ENCODE measurements at places on chromosomes 2 and 18.
A peak's percentile ranks its signal among the peaks of the same experiment; 100 is the strongest.

DNA sequence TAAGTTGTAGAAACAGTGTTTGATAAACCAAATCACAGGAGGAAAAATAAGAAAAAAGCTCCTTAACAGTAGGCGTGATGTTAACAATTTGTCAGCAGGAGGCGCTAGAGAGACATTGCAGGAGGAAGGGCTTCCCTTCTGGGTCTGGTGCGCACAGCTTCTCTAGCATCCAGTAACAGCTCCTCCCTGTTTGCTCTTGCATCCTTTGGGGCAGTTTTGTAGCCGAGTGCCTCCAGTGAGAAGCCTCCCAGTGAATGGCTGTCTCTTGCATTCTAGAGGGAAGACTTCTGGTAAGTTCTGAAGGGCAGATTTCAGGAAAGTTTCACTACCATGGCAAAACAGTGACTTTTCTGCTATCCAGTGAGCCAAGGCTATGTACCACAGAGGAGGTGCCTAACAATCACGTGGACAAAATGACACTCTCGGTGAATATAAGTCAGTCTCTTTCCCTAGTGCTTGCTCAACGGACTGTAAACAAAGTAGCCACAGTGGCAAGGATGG, 9.5 kb upstream of the ZNF396 start:
- peak; percentile 95 for DNase-seq

DNA sequence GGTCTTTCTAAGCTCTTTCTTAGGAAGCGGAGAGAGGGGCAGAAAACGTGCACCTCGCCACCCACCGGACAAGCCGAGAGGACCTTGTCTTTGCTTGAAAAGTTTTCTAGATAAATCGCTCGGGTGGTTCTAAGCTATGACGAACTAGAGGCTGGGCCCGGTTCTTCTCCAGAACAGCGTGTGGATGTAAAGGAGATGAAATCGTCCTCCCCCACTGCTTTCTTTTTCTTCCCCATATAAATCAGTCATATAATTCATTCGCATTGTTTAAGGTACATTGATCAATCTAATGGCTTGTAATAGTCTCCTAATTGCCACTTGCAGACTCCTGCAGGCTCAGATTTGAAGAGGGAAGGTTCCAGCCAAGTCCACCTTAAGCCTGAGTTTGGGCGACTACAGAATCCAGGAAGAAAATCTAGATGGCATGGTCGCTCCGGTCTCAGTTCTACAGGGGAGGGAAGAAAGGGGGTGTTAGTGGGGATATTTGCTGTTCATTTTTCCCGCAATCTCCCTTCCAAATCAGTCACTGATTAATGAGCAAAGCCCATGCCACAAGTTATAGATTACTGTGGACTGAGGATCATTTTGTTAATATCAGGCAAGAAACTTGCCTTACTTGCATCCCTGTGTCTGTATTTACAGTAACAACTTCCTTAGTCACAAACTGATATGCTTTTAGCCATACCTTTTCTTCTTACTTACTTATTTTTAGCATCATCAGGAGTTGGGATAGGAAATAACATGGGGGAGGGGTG, 5.6 kb upstream of the SP9 start:
- no peak for DNase-seq

GRCh38 chr2:176001916-176002687, at the start of gene LNPK:
Gene LNPK, minus strand, starts transcription at chr2:176002267. Its CDS starts 6,683 bp downstream, at chr2:175995584.
- DNase-seq, result peak; percentile 85

DNA sequence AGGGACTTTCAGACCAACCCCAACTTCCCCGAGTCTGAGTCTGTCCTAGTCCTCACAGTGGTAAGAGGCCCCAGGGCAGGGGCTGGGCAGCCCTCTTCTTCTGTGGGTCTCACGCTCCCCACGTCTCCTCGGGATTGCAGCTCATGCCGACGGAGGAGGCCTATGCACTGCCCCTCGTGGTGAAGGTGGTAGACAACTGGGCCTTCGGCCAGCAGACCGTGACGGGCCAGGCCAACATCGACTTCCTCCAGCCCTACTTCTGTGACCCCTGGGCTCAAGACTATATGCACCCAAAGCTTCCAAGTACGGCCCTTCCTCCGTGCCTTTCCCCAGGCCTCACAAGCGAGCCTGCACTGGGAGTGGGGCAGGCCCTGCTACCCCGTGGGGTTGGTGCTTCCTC, 44.3 kb downstream of the LMAN2L start:
- DNase-seq, result no peak

DNA sequence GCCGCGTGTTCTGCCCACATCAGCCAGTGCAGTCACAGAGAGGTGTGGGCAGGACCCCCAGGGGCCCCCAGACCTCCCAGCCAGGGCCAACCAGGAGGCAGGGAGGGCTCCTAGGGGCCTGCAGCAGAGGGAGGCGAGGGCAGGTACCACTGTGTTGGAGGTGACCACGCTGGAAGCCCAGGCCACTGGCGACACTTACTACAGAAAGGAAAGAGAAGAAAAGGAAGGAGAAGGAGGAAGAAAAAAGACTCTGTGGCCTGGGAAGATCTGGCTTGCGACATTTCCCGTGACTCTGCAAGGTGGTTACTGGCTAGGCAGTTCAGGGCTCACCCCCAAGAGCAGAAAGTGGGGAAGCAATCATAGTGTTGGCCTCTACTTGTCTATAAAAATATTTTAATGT, 98.1 kb upstream of the BCL2L11 start:
- no peak for DNase-seq

GRCh38 chr2:118091140-118091478, 2.8 kb downstream of the INSIG2 start:
- DNase-seq, result no peak

DNA sequence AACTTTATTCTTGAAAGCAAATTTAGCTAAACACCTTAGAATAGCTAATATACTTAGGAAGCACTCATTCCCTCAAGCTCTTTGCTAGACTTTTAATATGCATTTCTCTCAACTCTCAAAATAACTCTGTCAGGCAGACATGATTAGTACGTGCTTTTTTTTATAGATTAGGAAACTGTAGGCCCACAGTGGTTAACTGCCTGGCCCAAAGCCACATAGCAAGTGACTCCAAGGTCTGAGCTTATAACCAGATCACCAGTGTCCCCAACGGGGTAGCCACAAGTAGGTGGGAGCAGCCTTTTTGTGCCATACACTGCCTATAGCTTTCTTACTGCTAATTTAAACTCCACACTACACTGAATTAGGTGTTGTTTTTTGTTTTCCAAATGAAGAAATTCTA, 576.8 kb downstream of the METTL4 start:
- DNase-seq, result no peak

DNA sequence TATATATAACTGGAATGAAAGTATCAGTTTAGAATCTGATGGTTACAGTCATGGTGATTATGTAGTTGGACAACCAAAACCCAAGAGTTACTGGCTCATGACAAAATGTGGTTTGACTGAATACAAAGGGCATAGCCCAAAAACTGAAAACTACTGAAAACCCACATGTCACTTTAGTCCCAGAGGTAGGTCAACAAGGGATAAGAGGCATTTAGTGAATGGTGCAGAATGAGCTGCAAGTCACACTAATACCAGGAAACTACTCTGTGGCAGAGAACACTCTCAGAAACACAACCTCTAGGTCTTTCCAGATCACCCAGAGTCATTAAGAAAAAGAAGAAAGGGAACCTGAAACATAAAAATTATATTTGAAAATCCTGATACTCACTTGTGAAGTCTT, 154.5 kb downstream of the AGPS start:
- no peak for DNase-seq

- DNase-seq, result no peak
These were observed 48.8 kb downstream of the TMEM163 start for GRCh38 chr2:134669731-134670669.

DNA sequence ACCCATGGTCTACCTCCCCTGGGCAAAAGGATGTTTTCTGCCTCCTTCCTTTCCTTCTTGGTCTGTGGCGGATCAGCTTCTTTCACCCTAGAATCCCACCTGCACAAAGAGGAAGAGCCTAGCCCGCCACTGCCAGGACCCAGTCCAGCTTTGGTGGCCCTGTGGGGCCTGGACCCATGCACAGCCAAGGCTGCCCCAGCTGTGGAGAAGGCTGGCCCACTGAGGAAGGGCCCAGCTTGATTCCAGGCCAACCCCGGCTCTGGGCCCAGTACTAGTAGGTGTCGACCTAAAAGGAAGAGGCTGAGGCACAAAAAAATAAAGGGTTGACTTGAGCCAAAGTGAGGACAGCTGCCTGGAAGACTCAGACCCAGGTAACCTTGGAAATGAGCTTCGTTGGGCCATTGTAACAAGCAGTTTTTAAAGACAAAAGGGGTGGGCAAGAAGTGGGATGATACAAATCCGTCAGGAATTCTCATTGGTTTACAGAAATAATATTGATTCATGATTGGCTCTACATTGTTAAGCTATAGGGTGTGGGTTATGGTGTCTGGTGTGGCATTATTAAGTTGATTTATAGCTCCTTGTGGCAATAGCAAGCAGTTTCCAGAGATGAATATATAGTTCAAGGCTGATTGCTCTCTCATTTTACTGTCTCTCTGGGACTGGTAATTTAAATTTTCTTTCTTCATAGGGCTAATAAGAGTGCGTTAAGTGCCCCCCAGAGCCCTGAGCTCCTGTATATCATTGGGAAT, 29.8 kb upstream of the MAL start:
- no peak for DNase-seq

GRCh38 chr2:39666491-39667101, 879 bp downstream of the TMEM178A start:
- no peak for DNase-seq
